ENCODE measurements at places on chromosomes 13 and 19. TPM values are rescaled to one million over a fixed set of nuclear protein-coding genes. Genes with fewer than 3 reads are reported as not detected.

GRK1 gene
- 3.1 TPM for total RNA-seq

DNA sequence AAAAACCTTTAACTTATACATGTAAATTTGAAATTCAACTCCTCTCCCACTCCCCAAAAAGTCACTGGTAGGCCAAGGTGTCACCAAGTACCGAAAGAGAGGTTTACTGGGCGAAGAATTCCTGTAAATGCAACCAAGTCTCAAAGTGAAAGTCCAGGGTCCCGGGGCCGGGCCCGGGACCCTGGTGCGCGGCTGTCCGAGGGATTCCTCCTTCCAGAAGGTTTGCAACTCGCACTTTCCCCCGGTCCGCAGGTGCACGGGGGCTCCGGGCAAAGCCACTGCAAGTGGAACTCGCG is 1.1 kb downstream of the STK24 start:
- H3K4me3 ChIP-seq = peak overlapping the region; percentile 94
- peak overlapping the region; percentile 98 for H3K27ac ChIP-seq
- DNase-seq = no peak
- no peaks in the 10 kb centered on the region for H3K27me3 ChIP-seq
- peaks cover 13% of the 10 kb centered on the region for H3K4me1 ChIP-seq

GRCh38 chr19:31538879-31539278 is 189.6 kb upstream of the TSHZ3 start:
- no peak for DNase-seq
- no peaks in the 10 kb centered on the region for H3K27me3 ChIP-seq
- H3K4me3 ChIP-seq = no peak overlapping the region
- no peak overlapping the region for H3K27ac ChIP-seq

- no peak for DNase-seq
- H3K4me1 ChIP-seq = no peaks in the 10 kb centered on the region
- H3K27me3 ChIP-seq = no peaks in the 10 kb centered on the region
These were observed 124.2 kb downstream of the ZIC5 start for GRCh38 chr13:99847318-99847750.

- no peak overlapping the region for H3K4me3 ChIP-seq
- H3K27me3 ChIP-seq = no peaks in the 10 kb centered on the region
- no peak overlapping the region for H3K27ac ChIP-seq
These were observed 303.3 kb downstream of the POU4F1 start for GRCh38 chr13:78299832-78300623.

DNA sequence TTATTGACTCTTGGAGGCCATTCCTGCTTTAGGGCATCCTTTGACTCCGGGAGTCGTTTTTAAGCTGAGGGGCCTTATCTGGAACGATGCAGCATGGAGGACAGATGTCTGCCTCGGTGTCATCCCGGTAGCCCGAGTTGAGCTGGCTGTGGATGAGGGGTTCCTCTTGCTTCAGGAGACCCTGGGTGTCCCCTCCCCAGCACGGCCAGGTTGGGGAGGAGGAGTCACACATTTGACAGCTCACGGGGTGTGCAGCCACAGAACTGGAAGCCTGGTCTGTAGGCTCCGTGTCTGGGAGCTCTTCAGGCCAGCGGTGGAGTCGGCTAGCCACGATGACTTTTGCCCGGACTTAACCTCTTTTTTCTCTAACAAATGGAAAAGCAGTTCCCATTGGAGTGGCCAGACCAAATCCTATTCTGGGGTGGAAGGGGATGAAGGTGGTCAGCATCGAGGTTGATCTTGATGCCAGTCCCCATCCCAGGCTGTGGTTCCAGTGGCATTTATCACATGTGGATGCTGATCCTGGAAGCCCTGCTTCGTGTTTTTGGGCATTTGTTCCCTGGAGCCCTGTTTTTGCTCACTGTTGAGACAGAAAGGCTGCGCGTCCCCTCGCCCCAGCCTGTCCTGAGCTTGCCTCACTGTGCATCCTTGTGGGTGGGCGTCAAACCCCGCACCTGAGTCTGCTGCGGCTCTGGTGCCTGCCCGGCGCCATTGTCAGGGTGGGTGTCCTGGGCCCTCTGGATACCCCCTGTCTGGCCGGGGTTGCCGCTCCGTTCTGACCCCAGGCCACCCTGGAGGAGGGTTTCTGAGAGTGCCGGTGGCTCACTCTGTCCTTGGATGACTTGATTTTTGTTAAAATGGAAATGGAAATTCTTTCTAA is 12.0 kb downstream of the TFDP1 start:
- no peak overlapping the region for H3K4me3 ChIP-seq
- H3K4me1 ChIP-seq = no peaks in the 10 kb centered on the region
- DNase-seq = no peak
- no peak overlapping the region for H3K27ac ChIP-seq
- no peaks in the 10 kb centered on the region for H3K36me3 ChIP-seq

ZNF177 gene
- total RNA-seq = 11.5 TPM

- H3K4me3 ChIP-seq = no peak overlapping the region
- H3K27ac ChIP-seq = no peak overlapping the region
- H3K27me3 ChIP-seq = no peaks in the 10 kb centered on the region
These were observed 1546.2 kb downstream of the OLFM4 start for GRCh38 chr13:54574791-54575190.

MLLT1 gene
- 120 TPM for total RNA-seq

- H3K27ac ChIP-seq = peak overlapping the region; percentile 95
- H3K4me3 ChIP-seq = peak overlapping the region; percentile 85
- H3K36me3 ChIP-seq = peaks cover 54% of the 10 kb centered on the region
- H3K27me3 ChIP-seq = no peaks in the 10 kb centered on the region
These were observed 545 bp downstream of the RAD23A start for GRCh38 chr19:12946092-12946721.

Measured in lung (tissue), 17 donors.